ENCODE measurements at places on chromosomes 7 and 10. TPM values are rescaled to one million over a fixed set of nuclear protein-coding genes. Genes with fewer than 3 reads are reported as not detected.

DNA sequence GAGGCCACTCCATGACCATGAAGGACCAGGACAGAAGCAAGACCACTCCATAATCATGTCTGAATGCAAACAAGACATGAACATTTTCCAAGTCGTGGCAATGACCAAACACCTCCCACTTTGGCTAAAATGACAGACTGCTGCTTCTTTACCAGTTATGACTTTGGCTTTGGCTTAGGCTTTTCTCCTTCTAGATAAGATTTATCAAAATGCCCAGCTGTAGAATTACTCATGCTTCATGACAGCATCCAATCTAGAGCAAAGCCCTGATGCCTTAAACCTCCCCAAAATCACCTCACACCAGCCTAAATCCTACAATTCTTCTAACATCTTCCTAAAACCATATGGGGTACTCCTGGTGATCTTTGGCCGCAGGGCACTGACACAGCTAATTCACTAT is 102.1 kb downstream of the VPS41 start:
- no peak for DNase-seq

DNA sequence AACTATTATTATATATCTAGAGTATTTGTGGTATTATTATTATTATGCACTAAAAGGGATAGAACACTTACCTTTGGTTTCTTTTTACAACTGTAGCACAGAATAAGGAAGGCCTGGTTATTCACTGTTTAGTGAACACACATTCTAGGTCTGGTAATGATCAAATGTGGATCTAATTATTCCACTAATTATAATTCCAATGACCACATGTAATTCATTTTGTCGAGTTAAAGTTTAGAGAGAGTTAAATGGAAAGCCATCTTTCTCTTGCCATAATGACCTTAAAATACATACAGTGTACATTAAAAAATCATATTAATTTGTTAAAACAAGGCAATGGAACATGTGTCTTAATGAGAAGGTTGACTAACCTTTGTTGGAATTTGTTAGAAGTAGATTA is 147.8 kb downstream of the SEM1 start:
- no peak for DNase-seq

- DNase-seq = peak; percentile 48
Measured at GRCh38 chr10:58773341-58773740, 260.7 kb downstream of the BICC1 start.

- no peak for DNase-seq
Measured at GRCh38 chr7:4234498-4234855, 447.6 kb upstream of the FOXK1 start.

The CACNB2 gene
- 0.36 TPM for polyA plus RNA-seq

The EVX1 gene
- polyA plus RNA-seq = not detected

The GOLGA7B gene
- polyA plus RNA-seq = not detected

Data from IMR-90 (cell line).